ENCODE measurements at places on chromosomes 4 and X.

- DNase-seq: no peak
Observed at GRCh38 chrX:40100537-40101429, 3.0 kb upstream of the BCOR start.

DNA sequence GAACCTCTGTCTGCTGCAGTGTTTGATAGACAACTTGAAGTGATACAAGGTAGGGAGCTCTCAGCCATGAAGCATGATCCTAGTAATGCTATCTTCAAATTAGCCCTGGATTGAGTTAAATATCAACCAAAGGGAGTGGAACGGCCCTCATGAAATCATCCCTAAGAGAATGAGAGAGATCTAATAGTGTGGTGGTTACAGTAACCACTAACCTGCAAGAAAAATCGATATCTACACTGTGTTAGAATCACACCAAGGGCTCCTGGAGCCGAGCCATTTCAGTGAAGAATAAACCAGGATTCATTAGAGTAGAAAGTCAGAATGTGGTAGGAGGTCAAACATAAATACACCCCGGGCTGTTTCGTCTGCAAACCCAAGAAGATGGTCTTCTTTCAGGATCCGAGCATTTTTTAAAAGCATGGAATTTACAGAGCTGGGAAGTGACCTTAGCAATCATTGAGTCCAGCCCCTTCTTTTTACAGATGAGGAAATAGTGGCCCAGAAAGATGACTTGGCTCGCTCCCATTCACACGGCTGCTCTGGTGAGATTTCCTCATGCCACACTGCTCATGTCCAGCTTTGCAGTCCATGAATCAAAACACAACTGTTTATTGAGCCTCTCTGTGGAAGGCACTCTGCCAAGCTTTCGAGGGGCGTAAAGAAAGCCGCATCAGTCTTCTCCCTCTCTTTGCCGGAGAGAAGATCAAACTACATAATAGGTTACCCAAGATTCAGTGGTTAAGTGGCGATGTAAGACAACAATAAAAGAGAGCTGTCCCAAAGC lies 5.5 kb upstream of the DCTD start:
- peak; percentile 84 for DNase-seq

GRCh38 chr4:188780028-188780427 lies 640.8 kb downstream of the TRIML1 start:
- no peak for DNase-seq

- no peak for DNase-seq
Observed at GRCh38 chr4:153276971-153277370, 67.5 kb upstream of the MND1 start.

GRCh38 chr4:10697086-10697485 lies 12.5 kb upstream of the CLNK start:
- no peak for DNase-seq

DNA sequence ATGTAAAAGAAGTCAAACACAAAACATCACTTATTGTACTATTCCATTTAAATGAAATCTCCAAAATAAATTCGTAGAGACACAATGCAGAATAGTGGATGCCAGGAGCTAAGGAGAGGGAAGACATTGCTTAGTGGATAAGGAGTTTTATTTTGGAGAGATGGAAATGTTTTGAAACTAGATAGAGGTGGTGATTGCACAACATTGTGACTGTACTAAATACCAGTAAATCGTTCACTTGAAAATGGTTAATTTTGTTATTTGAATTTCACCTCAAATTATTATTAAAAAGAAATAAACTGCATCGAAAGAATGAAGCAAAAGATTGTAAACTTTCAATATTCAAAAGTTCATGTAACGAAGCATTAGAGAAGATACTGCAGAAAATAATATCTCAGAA lies 9.7 kb upstream of the ACSL4 start:
- DNase-seq: no peak

GRCh38 chrX:644304-645281 lies 14.0 kb downstream of the SHOX start:
- no peak for DNase-seq

DNA sequence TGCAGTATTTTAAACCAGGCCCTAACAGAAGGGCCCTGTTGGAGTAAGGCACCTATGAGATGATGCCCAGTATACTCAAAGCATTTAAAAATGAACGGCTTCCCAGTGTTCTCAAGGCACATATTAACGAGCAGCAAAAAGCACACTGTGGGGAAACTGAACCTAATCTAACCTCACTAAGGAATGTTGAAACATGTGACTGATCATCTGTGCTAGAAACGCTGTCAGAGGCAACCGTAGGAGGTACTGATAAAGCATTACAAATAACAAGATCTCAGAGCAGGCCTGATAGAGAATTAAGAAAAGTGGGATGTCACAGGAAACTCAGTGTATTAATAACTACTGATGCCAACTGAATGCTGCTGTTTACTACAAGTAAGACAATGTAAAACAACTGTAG lies 24.0 kb downstream of the ASB9 start:
- DNase-seq: no peak
